ENCODE measurements at places on chromosomes 4 and X.

- DNase-seq = no peak
Observed at GRCh38 chr4:26319949-26320537, 771 bp upstream of the RBPJ start.

DNA sequence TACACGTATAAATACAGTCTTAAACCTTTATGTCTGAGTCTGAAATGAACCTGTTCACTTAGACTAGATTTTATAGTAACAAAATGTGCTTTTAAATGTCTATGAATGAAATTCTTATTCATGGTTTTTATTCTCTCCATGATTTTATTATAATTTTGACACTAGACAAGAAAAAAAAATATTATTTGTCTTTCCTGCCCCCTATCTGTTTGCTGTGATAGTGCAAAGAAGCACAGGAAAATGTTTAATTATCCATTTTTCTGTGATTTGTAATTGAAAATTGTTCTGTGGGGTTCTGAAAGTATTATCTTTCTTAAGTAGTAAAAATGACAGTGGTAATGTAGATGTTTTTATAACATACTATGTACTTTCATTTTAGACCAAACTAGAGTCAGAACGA is 52.0 kb downstream of the INTS6L start:
- no peak for DNase-seq

GRCh38 chr4:97411356-97411755 is 731.9 kb downstream of the STPG2 start:
- no peak for DNase-seq

GRCh38 chrX:46961574-46962283 is 49.5 kb downstream of the JADE3 start:
- no peak for DNase-seq

DNA sequence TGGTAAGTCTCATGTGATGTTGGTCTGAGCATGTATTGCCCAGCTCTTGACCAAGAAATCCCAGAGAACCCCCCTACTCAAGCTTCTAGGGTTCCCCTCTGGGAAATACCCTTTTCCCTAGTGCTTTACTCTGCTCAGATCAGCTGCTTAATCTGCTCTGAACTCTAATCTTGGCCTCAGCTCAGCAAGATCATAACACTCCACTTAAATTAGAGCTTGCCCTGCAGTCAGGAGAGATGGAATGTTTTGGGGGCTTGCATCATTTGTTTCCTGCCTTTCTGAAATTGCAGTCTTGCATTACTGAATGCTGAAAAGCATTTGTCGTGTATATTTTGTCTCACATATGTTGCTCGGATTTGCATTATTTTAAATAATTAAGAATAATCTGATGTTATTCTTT is 1153.6 kb downstream of the FSTL5 start:
- no peak for DNase-seq

DNA sequence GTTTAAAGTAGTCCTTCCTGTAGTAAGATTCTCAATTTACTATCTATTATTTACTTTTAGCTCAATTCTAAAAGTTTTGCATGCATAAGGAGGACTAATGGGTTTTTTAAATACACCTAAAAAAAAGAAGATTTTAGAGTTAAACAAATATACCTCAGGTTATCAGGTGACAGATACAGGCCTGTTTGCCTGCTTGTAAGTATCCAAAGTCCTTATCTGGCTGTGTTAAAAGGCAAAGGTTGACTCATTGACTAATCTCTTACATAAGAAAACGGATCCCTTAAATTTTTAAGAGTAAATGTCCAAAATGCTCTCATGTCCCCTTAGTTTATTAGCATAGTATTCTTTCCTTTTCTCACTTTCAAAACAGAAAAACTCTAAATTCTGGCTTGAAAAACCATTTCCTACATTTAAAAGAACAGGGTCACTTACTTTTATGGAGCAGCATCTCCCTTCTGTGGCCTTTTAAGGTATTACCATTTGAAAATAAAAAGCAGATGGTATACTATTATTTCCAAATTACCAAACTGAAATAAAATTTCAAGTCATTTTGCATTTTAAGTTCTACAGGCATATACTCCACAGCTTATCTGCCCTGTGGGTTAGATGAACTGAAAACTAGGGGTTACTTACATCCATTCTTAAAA is 4.5 kb downstream of the CBR4 start:
- no peak for DNase-seq

- no peak for DNase-seq
Observed at GRCh38 chr4:38610966-38611431, 53.0 kb upstream of the KLF3 start.

DNA sequence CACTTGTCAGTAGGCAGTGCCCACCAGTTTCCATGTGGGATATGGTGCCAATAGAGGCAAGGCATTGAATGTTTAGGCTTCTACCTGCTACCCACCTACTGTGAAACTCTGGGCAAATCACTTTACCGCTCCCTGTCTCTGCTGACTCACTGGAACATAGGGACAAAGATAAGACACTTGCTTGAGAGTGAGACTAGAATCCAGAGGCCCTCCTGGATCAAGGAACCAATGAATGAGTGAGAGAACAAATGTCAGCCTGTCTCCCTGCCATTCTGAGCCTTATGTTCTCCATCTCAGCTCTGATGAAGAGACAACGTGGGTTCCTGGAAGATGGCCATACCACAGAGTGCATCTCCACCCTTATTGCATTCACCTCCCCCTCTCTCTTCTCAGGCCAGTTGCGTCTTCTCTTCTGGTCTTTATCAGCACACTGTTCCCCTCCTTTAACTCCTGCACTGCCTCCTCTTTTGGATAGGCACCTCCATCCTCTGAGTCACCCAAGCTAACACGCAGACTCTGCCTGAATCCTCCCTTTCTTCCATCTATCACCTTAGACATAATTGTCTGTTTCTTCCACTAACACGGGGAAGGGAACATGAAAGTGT is 15.4 kb upstream of the PRRG3 start:
- no peak for DNase-seq

GRCh38 chr4:4852591-4853362 is 6.7 kb upstream of the MSX1 start:
- DNase-seq = no peak

- DNase-seq = no peak
Observed at GRCh38 chr4:110059556-110060191, 138.7 kb downstream of the ELOVL6 start.

DNA sequence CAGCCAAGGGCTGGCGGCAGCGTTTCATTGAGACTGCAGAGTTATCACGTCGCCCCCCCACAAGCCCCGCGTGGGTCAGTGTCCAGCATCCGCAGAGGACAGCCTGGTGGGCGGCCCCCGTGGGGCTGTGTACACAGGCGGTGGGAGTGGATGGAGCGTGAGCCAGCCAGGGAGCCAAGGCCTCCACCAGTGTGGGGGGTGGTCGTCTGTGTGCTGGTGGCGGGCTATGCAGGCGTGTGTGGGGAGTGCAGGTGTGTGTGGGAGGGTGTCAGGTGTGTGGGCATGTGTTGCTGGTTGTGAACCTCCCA is 56.5 kb upstream of the NKX1-1 start:
- no peak for DNase-seq

DNA sequence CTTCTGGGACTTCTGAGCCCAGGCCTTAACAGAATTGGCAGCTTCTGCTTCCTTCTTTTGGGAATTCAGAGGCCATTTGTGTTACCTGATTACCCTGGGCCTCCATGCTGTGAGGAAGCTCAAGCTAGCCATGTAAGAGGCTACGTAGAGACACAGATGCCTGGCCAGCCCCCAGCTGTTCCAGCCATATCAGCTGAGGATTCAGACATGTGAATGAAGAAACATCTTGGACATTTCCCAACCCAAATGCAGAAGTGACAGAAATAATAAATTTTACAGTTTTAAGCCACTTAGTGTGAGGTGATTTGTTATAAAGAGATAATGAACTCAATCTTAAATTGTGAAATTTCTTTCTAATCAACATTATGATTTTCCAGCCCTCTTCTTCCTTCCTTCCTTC is 18.7 kb upstream of the ZNF827 start:
- no peak for DNase-seq

- no peak for DNase-seq
Observed at GRCh38 chr4:8690216-8691150, 97.9 kb downstream of the CPZ start.

DNA sequence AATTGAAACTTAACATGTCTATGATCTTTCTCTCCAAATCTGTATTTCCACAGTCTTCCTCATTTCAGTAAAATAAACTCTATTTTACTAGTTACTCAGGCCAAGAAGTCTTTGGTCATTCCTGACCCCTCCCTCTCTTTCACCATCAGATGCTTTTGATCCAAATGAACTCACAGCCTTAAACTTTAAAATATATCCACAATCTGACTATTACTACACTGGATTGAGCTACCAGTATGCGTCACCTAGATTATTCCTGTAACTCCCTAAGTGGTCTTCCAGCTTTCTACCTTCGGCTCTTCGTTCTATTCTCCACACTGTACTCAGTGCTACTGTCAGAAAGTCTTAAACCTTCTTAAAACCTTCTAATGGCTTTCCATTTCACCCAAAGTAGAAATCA is 195.1 kb downstream of the FBXW7 start:
- no peak for DNase-seq

DNA sequence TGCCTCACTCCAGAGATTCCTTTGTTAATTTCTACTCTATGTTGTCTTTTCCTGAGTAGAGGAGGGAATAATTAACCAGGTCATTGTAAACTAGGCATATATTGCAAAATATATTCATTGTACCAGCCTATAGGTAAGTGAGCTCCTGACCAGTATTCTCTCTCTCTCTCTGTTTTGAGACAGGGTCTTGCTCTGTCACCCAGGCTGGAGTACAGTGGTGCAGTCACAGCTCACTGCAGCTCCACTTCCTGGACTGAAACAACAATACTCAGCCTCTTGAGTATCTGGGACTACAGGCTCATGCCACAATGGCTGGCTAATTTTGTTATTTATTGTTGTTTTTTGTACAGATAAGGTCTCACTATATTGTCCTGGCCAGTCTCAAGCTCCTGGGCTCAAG is 198.3 kb downstream of the ARAP2 start:
- DNase-seq = no peak

GRCh38 chr4:91317434-91317833 is 986.3 kb upstream of the GRID2 start:
- DNase-seq = no peak

DNA sequence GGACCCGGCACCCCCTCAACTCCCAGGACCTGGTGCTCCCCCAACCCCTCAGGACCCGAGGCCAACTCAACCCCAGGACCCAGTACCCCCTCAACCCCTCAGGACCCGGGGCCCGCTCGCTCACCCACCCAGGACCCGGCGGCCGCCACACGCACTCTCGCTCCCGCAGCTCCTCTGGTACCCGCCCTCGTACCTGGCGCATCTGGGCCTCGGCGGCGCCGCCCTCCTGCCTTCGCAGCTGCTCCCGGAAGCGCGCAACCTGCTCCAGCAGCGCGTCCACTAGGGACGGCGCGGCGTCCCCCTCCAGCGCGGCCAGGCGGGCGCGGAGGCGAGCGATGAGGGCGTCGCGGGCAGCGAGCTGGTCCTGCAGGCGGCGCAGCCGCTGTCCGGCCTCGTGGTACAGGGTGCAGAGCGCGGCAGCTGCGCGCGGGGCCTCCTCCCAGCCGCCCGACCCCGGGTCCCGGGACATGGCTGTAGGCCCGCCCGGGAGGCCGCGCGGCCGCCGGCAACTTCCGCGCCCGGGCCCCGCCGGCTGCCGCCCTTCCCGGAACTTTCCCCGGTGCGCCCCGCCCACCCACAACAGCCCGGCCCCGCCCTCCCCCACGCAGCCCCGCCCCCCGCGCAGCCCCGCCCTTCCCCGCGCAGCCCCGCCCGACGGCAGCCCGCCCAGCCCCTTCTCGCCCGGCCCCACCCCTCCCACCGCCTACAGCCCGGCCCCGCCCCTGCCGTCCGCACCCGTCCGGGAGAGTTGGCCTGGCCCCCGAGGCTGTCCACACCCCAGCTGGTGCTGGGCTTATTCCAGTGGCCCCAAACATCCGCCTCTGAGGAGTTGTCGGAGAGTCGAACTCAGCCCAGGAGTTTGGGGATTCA is at the start of gene TNIP2:
TSS of gene TNIP2 (minus strand) at position 516 of the 870 bp plus-strand sequence. CDS start at position 469, 47 bp downstream.
- DNase-seq = no peak

Data from cortex of kidney (tissue), 1 donor.